ENCODE measurements at places on chromosomes 5 and 9. TPM values are rescaled to one million over a fixed set of nuclear protein-coding genes. Genes with fewer than 3 reads are reported as not detected.

Gene CRB2
- not detected for total RNA-seq

Gene HRH2
- not detected for total RNA-seq

Gene ZBTB34
- total RNA-seq: 2.5 TPM

Gene SLC45A2
- not detected for total RNA-seq

Gene DDX4
- total RNA-seq: not detected

Gene SPATA31A3
- total RNA-seq: not detected

Gene SPINK13
- not detected for total RNA-seq

Gene SAXO1
- total RNA-seq: not detected

Gene IFNA4
- total RNA-seq: not detected

Gene ZFAND5
- 50.7 TPM for total RNA-seq

Gene P4HA2
- 206 TPM for total RNA-seq

Gene PLAC8L1
- not detected for total RNA-seq
